ENCODE measurements at places on chromosomes 6 and 20. TPM values are rescaled to one million over a fixed set of nuclear protein-coding genes. Genes with fewer than 3 reads are reported as not detected.

GRCh38 chr20:49727894-49728885 is 14.5 kb upstream of the B4GALT5 start:
- H3K36me3 ChIP-seq = no peaks in the 10 kb centered on the region
- no peak overlapping the region for H3K4me3 ChIP-seq
- no peaks in the 10 kb centered on the region for H3K27me3 ChIP-seq
- peaks cover 17% of the 10 kb centered on the region for H3K4me1 ChIP-seq
- H3K27ac ChIP-seq = no peak overlapping the region

DNA sequence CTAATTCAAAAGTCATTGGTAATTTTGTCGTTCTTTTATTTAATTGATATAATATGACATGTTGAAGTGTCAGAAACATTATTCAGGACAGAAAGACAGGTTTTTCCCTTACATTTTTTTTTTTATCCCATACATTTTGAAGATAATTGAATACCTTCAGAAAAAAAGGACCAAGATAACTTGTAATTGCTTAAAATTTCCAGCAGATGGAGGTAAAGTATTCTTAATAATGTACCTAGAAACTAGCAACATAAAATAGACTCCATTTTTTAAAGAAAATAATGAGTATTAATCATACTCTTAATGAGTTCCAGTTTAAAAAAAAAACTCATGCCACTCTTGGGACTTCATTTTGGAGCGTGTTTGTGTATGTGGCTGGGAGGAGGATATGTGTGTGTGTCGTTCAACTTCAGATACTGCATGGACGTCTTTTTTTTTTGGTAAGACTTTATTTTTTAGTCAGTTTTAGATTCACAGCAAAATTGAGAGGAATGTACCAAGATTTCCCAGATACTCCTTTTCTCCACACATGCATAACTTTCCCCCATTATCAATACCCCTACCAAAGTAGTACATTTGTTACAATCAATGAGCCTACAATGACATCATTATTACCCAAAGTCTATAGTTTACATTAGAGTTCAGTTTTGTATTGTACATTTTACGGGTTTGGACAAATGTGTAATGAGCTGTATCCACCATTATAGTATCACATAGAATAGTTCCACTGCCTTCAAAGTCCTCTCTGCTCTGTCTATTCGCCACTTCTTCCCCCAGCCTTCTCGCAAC is 79.4 kb downstream of the ROS1 start:
- no peak for DNase-seq
- no peak overlapping the region for H3K4me3 ChIP-seq
- no peaks in the 10 kb centered on the region for H3K4me1 ChIP-seq
- no peaks in the 10 kb centered on the region for H3K36me3 ChIP-seq

DNA sequence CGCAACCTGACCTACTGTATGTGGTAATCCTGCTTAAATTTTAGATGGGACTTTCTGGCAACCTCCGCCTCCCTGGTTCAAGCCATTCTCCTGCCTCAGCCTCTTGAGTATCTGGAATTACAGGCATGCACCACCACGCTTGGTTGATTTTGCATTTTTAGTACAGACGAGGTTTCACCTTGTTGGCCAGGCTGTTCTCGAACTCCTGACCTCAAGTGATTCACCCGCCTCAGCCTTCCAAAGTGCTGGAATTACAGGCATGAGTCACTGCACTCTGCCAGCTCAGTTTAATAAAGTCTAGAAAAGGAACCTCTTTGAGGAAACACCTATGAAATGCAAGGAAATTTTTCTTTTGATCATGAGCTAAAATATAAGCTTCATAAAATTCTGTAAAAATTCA is 9.0 kb upstream of the PLCB4 start:
- H3K27ac ChIP-seq = no peak overlapping the region
- no peaks in the 10 kb centered on the region for H3K36me3 ChIP-seq
- no peak overlapping the region for H3K4me3 ChIP-seq
- no peaks in the 10 kb centered on the region for H3K27me3 ChIP-seq
- no peak for DNase-seq

DNA sequence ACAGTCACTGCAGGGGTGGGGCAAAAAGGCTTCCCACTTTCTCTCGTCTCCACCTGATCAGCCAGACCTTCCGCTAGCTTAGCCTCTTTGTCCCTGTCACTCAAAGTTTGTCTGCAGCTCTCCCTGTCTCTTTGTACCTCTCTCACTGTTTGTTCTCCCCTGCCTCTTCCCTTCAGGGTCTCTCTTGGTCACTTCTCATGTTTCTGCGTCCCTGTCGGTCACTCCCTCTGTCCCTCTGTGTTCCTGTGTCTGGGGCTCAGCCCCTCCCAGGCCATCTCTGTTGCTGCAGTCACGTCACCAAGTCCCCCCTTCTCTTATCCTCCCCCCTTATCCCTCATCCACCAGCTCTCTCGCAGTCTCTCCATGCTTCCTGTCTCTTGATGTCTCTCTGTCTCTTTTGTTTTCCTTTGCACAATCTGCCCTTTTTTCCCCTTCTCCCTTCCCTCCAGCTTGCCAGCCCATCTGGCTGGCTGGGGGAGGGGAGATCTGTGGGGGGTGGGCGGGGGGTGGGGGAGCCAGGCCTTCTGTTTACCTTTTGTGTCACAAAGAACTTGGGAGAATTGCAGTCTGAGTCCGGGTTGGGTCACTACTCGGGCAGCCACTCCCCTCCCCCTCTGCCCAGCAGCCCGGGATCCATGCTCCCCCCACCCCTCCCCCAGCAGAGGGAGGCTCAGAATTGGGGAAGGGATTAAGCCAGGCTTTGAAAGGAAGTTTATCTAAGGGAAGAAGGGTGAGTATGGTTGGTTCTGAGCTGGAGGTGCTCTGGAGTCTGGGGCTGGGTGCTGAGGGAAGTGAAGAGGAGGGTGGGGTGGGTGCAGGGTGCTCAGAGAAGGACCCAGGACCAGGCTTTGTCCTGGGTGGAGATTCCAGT is 32.3 kb downstream of the FOXP4 start:
- peak overlapping the region; percentile 50 for H3K27ac ChIP-seq
- DNase-seq = no peak
- peaks cover 2% of the 10 kb centered on the region for H3K36me3 ChIP-seq
- peaks cover 59% of the 10 kb centered on the region for H3K4me1 ChIP-seq
- H3K4me3 ChIP-seq = no peak overlapping the region

- no peak overlapping the region for H3K4me3 ChIP-seq
- H3K27me3 ChIP-seq = no peaks in the 10 kb centered on the region
- H3K36me3 ChIP-seq = peaks cover 7% of the 10 kb centered on the region
- no peak for DNase-seq
- H3K4me1 ChIP-seq = peaks cover 14% of the 10 kb centered on the region
- H3K27ac ChIP-seq = no peak overlapping the region
These were observed 45.9 kb downstream of the INSM1 start for GRCh38 chr20:20413810-20414281.

GRCh38 chr6:58073263-58073662 is 755.8 kb downstream of the PRIM2 start:
- H3K27me3 ChIP-seq = no peaks in the 10 kb centered on the region
- no peak for DNase-seq
- H3K36me3 ChIP-seq = no peaks in the 10 kb centered on the region
- no peak overlapping the region for H3K4me3 ChIP-seq
- H3K27ac ChIP-seq = no peak overlapping the region

- H3K27me3 ChIP-seq = no peaks in the 10 kb centered on the region
- no peak for DNase-seq
- H3K4me3 ChIP-seq = no peak overlapping the region
- peak overlapping the region; percentile 37 for H3K27ac ChIP-seq
- peaks cover 23% of the 10 kb centered on the region for H3K4me1 ChIP-seq
These were observed 73.5 kb downstream of the ARMC2 start for GRCh38 chr6:108921547-108922361.

GRCh38 chr6:328136-328670 is 35.9 kb downstream of the DUSP22 start:
- H3K4me3 ChIP-seq = peak overlapping the region; percentile 1
- H3K27me3 ChIP-seq = no peaks in the 10 kb centered on the region
- DNase-seq = no peak
- H3K36me3 ChIP-seq = no peaks in the 10 kb centered on the region

DNA sequence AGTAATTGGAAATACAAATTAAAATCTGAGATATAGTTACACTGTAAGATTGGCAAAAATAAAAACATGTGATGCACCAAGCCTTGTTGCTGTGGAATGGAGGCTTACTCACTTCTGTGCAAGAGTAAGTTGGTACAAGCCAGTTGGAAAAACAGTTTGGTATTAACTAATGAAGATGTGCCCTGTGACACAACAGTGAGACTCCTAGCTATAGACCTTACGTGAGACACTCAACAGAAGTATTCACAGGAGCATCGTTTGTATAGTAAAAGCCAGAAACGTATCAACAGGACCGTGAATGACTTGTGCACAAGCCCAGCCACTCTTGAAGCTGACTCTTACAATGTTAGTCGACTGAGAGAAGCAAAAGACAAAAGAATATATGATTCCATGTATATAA is 14.6 kb downstream of the NAA20 start:
- DNase-seq = no peak
- no peaks in the 10 kb centered on the region for H3K4me1 ChIP-seq
- H3K36me3 ChIP-seq = peaks cover 79% of the 10 kb centered on the region
- no peaks in the 10 kb centered on the region for H3K27me3 ChIP-seq

- DNase-seq = no peak
- H3K4me3 ChIP-seq = no peak overlapping the region
These were observed 14.0 kb upstream of the MOCS1 start for GRCh38 chr6:39948199-39948791.

DNA sequence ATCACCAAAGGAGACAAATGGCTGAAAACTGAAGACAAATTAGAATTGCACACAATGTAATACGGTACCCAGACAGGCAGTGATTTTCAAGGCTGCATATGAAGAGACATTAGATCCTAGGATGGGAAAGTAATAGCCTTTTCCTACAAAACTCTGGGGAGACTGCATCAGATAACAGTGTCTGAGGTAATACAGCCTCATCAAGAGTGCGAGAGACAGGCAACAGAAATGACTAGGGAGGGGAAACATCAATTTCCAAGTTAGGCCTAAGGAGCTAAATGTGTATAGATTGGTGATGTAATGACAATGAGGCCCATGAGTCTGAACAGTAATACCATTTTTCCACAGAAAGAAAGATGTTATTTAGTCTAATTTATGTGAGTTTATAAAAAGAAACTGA is 200.3 kb downstream of the HTR1B start:
- H3K27me3 ChIP-seq = no peaks in the 10 kb centered on the region
- DNase-seq = no peak
- no peaks in the 10 kb centered on the region for H3K4me1 ChIP-seq

GRCh38 chr6:11189865-11190624 is 42.4 kb downstream of the NEDD9 start:
- H3K4me1 ChIP-seq = peaks cover 14% of the 10 kb centered on the region
- H3K27ac ChIP-seq = no peak overlapping the region
- H3K36me3 ChIP-seq = peaks cover 78% of the 10 kb centered on the region
- H3K27me3 ChIP-seq = no peaks in the 10 kb centered on the region
- DNase-seq = no peak

DNA sequence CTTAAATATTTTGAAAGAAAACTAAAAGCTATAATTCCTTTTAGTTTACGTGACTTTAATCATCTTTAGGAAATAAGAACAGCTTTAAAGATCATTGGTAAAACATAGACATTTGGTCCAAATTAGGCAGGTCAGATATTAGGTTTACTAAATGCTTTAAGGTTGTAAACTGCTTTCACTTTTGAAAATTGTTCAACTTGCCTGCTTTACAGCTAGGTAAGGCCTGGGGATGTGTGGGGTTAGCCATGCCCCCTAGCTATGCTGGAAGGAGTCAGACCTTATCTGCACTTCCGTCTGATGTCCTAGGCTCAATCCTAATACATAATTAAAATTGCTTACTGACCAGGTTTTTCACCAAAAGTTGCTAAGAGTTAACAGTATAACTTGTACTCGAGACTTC is 30.5 kb upstream of the TPD52L1 start:
- H3K4me3 ChIP-seq = no peak overlapping the region
- no peaks in the 10 kb centered on the region for H3K36me3 ChIP-seq
- no peaks in the 10 kb centered on the region for H3K4me1 ChIP-seq
- H3K27ac ChIP-seq = no peak overlapping the region

GRCh38 chr6:124885171-124885570 is 77.1 kb upstream of the RNF217 start:
- H3K4me1 ChIP-seq = peaks cover 14% of the 10 kb centered on the region
- no peaks in the 10 kb centered on the region for H3K36me3 ChIP-seq
- no peaks in the 10 kb centered on the region for H3K27me3 ChIP-seq
- no peak overlapping the region for H3K27ac ChIP-seq

- no peak overlapping the region for H3K4me3 ChIP-seq
- H3K36me3 ChIP-seq = no peaks in the 10 kb centered on the region
- H3K27me3 ChIP-seq = no peaks in the 10 kb centered on the region
- no peak overlapping the region for H3K27ac ChIP-seq
- H3K4me1 ChIP-seq = peaks cover 6% of the 10 kb centered on the region
- no peak for DNase-seq
These were observed 70.8 kb upstream of the HEY2 start for GRCh38 chr6:125678601-125679000.

DNA sequence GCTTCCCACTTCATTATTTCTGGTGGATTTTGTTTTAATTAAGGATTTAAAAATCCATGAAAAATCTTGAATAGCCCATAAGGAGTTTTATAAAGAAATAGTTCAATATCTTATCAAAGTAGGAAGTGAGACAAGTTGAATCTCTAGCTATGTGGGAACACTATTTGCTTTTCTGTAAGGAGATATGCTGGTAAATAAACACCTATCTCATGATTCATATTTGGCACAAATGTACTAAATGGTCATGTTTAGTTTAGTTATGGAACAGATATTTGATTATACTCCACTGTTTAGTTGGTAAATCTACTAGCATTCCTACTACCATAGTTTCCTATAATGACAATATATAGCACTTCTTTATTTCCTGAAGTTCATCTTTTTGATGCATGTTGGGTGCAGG is 239.9 kb upstream of the CEP162 start:
- H3K36me3 ChIP-seq = no peaks in the 10 kb centered on the region
- no peaks in the 10 kb centered on the region for H3K27me3 ChIP-seq
- no peak for DNase-seq
- H3K4me1 ChIP-seq = no peaks in the 10 kb centered on the region
- no peak overlapping the region for H3K4me3 ChIP-seq

DNA sequence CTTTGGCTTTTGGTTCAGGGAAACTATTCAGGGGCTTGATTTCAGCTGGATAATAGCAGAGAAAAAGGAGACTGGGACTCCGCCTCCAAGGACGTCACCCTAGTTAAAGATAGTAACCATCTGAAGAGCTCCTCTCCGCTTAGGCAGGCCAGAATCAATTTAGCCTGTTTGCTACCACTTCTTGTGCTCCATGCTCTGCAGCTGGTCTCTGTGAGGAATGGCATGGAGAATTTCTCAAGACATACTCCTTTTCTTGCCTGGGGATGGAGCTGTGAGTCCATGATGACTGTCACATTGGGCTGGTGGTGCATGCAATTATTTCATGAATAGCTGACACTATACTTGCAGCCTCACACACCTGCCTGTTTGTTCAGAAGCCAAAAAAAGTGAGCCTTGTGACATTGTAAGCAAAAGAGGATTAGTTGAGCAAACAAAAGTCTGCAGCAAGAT is 61.4 kb downstream of the TXLNB start:
- H3K27me3 ChIP-seq = no peaks in the 10 kb centered on the region
- no peak overlapping the region for H3K4me3 ChIP-seq
- H3K4me1 ChIP-seq = peaks cover 9% of the 10 kb centered on the region
- peaks cover 7% of the 10 kb centered on the region for H3K36me3 ChIP-seq
- peak overlapping the region; percentile 29 for H3K27ac ChIP-seq
- no peak for DNase-seq

GRCh38 chr6:164331026-164331425 is 916.5 kb downstream of the QKI start:
- H3K36me3 ChIP-seq = no peaks in the 10 kb centered on the region
- H3K4me1 ChIP-seq = peaks cover 6% of the 10 kb centered on the region

The MRPS26 gene
- 55.6 TPM for total RNA-seq

The SIGLEC1 gene
- total RNA-seq = 6.4 TPM

The RSPO3 gene
- 0.27 TPM for total RNA-seq

The TXLNB gene
- total RNA-seq = 137 TPM

The RIN2 gene
- 48.8 TPM for total RNA-seq

The RRP36 gene
- 24.8 TPM for total RNA-seq

The PEX7 gene
- 14.8 TPM for total RNA-seq

The MTHFD1L gene
- 3.1 TPM for total RNA-seq

The SENP6 gene
- 54.2 TPM for total RNA-seq

The HLA-DRA gene
- 87.3 TPM for total RNA-seq
